CD4-positive, alpha-beta T cell treated with Interferon alpha-2 for 1 hour (primary cell): ENCODE measurements at places on chromosomes 1 and 21.

DNA sequence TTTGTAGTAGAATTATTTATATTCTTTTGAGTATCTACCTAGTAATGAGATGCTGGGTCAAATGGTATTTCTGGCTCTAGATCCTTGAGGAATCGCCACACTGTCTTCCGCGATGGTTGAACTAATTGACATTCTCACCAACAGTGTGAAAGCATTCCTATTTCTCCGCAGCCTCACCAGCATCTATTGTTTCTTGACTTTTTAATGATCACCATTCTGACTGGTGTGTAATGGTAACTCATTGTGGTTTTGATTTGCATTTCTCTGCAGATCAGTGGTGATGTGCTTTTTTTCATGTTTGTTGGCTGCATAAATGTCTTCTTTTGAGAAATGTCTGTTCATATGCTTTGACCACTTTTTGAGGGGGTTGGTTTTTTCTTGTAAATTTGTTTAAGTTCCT, 15.3 kb upstream of the IL23R start:
- DNase-seq: no peak

DNA sequence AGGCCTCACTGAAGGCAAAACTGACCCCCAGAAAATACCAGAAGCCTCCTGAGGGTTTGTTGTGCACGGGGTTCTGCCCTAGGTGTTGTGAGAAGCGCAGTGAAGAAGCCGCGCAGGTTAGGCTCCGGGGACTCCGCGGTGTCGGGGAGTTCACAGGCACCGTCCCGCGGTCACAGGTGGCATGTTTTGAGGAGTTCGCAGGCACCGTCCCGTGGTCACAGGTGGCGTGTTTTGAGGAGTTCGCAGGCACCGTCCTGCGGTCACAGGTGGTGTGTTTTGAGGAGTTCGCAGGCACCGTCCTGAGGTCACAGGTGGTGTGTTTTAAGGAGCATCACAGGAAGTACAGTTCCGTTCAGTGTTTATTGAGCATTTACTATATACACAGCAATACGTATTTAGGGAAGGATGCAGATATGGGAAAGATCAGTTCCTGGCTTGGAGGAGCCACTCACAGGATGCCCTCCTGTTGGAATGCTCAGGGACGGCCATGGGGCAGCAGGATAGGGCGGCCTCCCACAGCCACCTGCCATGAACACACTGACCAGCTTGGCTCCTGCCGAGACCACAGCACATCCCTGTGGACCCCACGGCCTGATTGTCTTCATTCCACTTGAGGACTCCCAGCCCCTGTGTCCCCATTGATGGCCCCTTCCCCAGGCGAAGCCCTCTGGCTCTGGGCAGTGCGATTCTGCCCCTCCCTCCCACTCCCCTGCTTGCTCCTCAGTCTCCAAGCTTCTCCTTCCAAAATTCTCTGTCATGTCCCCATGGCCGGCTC, 86.0 kb upstream of the VAMP3 start:
- DNase-seq: no peak

DNA sequence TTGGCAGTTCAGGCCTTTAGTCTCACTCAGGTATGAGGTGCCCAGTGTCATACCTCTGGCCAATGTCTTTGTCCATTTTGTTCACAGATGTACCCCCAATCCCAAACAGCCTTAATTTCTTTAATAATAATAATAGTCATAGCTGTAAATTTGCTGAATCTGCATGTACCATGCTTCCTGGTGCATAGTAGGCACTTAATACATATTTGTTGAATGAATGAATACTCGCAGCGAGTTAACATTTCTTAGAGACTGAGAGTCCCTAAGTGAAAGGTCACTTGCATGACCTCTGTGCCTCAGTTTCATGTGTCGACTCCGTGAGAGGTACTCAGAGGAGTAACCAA, 12.5 kb downstream of the ALPL start:
- no peak for DNase-seq

DNA sequence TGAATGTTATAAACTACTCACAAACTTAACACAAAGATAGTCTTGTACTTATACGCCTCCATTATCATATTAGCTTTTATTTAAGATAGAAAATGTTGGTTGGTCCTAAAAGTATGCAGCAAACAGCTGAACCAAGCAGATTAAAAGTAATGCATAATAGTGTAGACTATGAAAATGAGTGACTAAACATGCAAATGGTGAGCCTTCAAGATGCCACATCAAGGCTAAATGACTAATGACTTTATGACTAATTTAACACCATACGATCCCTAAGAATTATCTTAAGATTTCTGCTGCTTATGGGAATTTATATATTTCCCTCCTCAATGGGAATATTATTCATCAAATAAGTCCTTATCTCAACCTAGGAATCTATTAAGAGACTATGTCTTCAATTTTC, 4.6 kb downstream of the GPATCH2 start:
- no peak for DNase-seq

- DNase-seq: no peak
Observed at GRCh38 chr1:28480308-28480707, 25.5 kb upstream of the RCC1 start.

DNA sequence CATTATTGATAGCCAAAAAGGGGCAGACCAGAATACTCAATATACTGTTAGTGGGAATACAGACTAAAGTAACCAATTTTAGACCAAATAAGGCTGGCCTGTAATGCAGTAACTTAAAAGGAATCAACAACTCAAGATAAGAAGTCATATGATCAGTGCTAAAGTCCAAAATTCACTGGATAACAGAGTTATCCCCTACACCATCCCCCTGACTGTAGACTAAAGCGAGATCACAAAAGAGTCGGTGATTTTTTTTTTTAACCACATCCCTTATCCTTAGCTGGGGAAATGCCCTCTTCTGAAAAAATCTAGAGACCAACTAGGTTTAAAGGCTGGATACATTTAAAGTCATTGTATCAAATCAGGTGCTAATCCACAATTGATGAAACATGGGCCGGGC, 7.7 kb downstream of the UBR4 start:
- no peak for DNase-seq
